ENCODE measurements at places on chromosomes 7 and 10.

GRCh38 chr7:77837275-77837674 is 38.7 kb downstream of the PHTF2 start:
- DNase-seq, result no peak

GRCh38 chr7:120583899-120584586 is 273.9 kb downstream of the TSPAN12 start:
- no peak for DNase-seq

DNA sequence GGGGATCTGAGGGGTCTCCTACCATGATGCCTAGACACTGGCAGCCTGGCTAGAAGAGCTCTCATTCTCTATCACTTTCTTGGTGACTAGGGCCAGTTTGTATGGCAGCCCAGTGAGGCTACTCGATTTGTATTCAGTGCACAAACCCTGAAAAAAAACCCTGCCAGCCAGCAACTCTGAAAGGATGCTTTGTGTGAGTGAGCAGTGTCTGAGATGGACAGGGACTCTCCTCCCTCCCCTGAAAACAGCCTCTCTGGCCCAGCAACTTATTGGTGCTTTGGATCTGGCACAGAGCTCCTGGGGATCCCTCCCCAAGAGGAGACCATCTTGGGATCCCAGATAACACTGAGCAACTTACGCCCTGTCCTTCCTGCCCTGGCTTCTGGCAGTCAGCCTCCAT is 10.8 kb upstream of the LRRC4 start:
- DNase-seq, result peak; percentile 98

DNA sequence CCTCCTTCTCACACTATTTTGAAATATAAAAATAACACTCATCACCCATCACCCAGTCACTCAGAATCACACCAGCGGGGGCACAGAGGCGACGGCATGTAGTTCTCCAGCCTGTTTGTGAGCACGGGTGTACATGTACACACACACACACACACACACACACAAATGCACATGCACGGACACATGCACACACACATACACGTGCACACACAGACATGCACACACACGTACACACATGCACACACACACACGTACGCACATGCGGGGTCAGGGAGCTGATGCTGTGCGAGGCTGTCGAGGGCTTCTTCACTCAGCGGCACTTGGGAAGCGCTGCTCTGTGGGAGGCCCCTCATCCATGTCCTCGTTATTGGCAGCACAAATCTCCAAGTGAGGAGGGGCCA is 178.8 kb downstream of the ELFN1 start:
- no peak for DNase-seq

DNA sequence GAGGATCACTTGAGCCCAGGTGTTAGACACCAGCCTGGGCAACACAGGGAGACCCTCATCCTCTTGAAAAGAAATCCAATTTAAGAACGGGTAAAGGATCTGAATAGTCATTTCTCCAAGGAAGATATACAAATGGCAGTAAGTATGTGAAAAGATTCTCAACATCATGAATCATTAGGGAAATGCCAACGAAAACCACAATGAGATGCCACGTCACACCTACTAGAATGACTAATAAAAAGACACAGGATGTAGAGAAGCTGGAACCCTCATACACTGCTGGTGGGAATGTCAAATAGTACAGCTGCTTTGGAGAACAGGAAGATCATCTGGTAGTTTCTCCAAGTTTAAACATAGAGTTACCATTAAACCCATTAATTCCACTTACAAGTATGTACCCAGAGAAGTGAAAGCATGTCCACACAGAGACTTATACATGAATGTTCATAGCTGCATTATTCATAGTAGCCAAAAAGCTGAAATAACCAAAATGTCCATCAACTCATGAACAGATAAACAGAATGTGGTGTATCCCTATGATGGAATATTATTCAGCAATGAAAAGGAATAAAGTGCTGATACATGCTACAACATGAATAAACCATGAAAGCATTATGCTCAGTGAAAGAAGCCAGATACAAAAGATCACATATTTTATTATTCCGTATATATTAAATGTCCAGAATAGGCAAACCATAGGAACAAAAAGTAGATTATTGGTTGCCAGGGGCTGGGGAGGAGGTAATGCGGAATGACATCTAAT is 13.1 kb upstream of the ZMIZ2 start:
- no peak for DNase-seq

GRCh38 chr7:84060760-84061261 is 133.8 kb downstream of the SEMA3A start:
- no peak for DNase-seq

- DNase-seq, result no peak
Measured at GRCh38 chr10:14554491-14555205, 220.0 kb downstream of the FAM107B start.

DNA sequence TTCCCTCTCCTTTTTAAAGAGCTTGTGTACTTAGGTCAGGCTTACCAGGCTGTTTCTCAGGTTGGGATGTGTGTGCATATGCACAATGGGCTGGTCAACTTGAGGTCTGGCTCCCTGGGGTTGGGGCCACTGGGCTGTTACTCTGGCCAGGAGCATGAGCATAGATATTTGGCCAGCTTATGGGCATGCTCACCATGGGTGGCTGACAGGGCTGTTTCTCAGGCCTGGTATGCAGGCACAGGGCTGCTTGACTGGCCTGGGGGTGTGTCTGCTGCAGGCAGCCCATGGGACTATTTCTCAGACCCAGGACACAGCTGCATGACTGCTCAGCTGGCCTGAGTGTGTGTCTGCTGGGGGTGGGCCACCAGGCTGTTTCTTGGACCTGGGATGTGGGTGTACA is 34.6 kb downstream of the SCART1 start:
- DNase-seq, result no peak

DNA sequence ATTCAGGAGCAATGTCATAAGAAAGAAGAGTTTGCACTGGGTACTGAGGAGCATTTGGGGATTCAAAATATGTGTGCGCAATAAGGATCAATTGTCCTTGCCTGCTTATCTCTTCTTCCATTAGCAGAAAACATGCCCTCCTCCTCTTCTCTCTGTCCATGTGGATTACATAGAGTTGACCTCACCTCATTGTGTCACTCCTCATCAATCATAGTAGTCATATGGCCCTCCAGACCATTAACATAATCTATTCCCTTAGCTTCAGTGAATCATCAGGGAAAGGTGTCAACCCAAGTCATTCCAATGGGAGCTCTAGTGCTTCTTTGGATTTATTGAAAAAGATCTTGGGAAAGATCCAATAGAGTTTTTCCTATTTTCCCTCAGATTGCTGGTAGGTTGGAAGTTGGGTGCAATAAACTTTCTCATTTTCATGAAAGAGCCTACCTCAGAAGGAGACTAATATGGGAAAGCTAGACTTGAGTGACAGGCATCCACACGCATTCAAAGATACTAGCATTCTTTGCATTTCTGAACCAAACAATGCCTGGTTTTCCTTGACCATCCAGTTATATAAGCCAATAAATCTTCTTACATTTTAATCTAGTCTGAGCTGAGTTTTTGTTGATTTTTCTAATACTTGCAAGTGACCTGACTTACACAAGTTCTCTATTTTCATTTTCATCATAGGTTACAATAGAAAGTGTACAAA is 71.5 kb upstream of the FAM13C start:
- no peak for DNase-seq

GRCh38 chr7:36916116-36916515 is 191.8 kb upstream of the AOAH start:
- DNase-seq, result no peak

DNA sequence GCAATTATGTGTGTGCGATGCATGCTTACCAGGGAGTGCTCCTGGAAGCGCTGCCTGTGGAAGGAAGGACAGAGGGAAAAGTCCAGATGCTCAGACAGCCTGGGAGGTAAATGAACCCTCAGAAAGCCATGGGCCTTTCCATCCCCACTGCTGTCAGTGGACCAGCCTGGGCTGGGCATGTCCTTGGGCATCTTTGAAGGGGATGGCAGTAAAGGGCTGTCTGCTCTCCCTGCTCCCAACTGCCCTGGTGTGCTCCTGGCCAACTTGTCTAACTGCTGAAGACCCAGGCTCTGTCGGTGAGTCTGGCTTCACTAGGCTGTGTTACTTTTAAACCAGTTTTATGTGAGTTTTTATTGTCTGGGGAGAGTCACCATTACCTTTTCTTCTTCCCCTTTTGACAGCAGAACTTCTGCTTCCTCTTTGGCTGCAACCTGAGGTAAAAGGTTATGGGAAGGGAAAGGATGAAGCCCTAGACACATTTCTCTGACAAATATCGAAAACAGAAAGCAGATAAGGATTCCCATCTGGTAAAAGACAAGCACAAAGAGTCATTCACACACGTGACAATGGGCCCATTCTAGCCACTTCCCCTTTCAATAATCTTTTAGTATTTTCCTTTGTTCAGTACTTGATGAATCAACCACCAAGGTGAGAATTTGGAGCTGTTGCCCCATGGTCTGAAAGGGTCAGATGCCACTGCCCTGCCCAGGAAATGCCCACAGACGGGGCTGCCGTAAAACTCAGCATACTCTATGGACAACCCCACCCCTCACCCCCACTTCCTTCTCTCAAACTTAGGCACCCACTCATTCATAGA is 27.6 kb upstream of the PIK3AP1 start:
- DNase-seq, result peak; percentile 28

DNA sequence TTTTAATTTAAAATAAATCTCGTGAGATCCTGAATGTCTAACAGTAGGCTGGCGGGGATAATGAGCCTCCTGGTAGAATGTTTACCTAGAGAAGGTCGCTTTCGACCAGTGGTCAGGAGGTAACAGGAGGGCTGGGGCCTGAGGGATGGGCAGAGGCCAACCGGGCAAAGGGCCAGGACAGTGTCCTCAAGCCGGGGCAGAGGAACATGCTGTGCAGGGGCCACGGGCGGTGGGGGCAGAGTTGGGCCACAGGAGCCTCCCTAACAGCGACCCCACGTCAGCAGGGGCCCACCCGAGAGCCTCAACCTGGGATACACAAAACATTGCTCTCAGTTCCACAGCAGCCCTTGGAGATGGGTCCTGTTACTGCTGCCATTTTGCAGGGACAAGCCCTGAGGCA is 14.5 kb downstream of the CFAP46 start:
- no peak for DNase-seq

DNA sequence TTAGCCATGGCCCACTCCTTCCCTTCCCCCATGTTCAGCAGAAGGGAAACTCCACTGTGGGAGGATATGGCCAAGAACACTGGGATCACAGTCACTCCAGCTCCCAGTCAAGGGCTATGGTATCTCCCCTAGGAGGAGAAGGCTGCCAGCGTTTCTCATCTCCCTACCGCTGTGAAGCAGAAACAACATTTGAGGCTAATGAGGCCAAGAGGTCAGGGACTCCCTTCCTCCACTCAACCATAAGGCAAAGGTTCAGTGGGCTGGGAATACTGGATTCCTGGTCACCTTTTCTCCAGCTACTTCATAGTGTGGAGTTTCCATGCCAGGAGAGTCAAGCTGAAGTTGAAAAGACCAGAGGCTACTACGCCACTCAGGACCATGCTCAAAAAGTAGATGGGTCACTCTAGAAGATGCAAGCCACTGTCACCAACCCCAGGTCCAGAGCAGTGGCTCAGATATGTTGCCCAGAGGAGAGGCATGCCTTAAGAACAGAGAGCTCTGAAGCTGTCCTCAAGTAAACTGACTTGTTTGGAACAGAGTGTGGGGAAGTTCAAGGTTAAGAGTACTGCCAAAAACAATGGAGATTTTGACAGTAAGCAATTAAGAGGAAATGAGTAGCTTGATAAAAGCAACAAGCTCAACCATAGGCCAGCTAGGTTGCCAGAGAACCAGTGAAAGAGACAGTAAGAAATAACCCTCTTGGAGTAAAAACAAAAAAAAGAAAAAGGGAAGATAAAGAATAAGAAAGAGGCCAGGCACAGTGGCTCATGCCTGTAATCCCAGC is 3.8 kb upstream of the TMEM140 start:
- no peak for DNase-seq

GRCh38 chr7:20320322-20320721 is 10.4 kb upstream of the ITGB8 start:
- DNase-seq, result no peak

DNA sequence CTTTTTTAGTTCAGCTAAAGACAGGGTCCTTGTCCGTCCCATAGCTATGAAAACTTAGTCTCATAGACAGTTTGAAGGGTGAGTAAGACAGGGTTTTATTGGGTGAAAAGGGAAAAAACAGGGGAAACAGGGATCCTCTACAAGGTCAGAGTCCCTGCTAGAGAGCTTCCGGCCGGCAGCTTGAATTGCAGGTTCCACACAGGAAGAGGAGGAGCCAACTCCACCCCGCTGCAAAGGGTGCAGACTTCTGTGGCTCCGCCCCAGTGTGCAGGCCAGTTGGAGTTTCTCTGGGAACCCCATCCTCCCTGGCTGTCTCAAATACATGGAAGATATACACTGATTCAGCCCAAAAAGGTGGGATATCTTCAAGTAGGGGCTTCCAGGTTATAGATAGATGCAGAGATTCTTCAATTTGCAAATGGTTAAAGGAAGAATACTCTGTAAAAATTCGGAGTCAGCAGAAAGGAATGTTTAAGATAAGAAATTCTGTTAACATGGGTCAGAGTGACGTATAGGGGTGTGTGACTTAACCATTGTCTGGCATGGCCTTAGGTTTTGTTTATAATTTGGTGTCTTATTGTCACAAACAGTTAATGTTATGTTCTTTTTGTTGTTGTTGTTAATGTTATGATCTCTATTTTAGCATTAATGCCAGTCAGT is 34.6 kb upstream of the HECW1 start:
- DNase-seq, result no peak

- peak; percentile 31 for DNase-seq
Measured at GRCh38 chr7:149147752-149148653, 750 bp downstream of the ZNF398 start.

DNA sequence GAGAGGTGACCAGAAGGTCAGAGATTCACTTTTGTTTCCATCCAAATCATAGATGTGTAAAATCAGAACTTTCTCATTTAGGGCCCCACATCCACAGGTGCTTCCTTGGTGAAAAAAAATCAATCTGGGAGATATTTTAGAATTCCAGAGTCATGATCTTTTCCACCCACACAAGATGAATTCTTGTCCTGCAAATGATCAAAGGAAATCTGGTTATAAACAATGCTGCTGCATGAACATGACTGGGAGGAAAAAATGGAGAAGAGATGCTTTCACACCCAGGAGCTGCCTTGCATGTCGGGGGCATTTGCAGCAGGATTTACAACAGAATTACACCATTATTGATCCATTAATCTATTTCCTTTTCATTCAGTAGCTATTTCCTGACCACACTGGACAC is 106.5 kb upstream of the TMEM72 start:
- DNase-seq, result no peak

DNA sequence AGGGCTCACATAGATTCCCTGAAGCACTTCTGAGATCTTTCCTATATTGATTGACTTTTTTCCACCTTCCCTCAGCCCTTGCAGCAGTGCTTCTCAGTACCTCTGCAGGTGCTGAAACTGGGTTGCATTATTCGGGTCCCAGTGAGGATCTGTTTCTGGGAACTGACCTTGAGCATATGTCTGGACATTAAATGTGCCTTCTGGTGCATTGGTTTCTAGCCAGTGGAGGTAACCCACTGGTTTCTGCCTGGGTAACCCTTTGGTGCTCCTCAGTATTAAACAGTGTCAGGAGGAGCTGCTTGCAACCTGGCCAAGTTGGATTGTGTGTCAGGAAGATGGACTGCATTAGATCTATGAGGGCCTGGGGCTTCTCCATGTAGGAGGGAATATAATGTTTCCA is 213.3 kb upstream of the KCND2 start:
- no peak for DNase-seq

- no peak for DNase-seq
Measured at GRCh38 chr10:73467206-73467605, 28.6 kb downstream of the PPP3CB start.

- no peak for DNase-seq
Measured at GRCh38 chr7:87154569-87154968, 2.3 kb downstream of the DMTF1 start.
